Hypothalamus (tissue), 51 donors: ENCODE measurements at places on chromosomes 16 and 17.
A peak's percentile ranks its signal among the peaks of the same experiment; 100 is the strongest.

DNA sequence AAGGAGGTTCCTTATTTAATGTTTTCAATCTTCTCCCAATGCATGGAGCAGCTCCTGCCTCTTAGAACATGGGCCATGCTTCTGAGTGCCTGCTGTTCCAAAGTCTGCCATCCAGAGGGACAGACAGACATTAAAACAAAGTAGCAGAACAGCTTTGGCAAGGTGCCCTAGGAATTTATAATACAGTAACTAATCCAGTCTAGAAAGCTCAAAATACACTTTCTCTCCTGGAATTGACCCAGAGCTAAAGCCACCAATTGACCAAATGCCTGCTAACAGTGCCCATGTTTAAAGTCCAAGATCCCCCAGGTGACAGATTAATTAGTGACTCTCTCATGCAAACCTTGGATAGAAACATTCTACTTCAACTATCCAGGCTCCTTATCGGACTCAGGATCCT, 11.1 kb upstream of the CHRNE start:
- no peak for DNase-seq

- no peak for DNase-seq
Observed at GRCh38 chr16:57564571-57565270, 22.3 kb downstream of the ADGRG5 start.

- DNase-seq: no peak
Observed at GRCh38 chr16:582218-582613, 7.7 kb upstream of the RAB40C start.

- DNase-seq: no peak
Observed at GRCh38 chr17:50833510-50834428, 1.6 kb upstream of the WFIKKN2 start.

- no peak for DNase-seq
Observed at GRCh38 chr17:17576772-17577234, 14.7 kb downstream of the PEMT start.

- DNase-seq: no peak
Observed at GRCh38 chr16:9534759-9535158, 443.3 kb downstream of the HAPSTR1 start.

DNA sequence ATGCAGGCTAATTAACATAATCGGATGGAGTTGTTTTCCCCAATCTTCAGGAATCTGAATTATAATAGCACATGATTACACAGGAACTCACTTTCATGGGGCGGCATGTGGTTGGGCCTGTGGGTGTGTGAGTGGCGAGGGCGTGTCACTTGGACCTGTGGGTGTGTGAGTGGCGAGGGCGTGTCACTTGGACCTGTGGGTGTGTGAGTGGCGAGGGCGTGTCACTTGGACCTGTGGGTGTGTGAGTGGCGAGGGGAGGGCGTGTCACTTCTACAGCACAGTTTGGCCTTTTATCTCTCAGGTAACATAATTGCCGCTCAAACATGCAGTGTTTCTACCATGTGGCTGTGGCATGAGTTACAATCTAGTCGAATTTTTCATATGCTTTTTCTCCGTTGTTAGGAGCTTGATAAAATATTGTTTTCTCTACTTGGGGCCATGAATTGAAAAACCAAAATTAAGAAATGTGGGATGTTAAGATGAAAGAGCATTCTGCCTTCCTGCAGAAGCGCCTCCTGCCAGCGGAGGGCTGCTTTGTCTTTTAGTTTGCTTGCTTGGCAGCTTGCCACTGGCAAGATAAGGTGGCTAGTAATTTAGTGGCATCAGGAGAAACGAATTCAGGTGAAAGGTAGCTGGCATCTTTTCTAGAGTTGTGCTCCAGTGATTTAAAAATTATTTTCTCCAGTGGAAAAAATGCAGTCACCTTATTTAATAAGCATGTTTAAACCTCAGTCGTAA, 36.2 kb downstream of the USP10 start:
- no peak for DNase-seq

- DNase-seq: no peak
Observed at GRCh38 chr17:4261452-4261851, 2.3 kb downstream of the ANKFY1 start.

DNA sequence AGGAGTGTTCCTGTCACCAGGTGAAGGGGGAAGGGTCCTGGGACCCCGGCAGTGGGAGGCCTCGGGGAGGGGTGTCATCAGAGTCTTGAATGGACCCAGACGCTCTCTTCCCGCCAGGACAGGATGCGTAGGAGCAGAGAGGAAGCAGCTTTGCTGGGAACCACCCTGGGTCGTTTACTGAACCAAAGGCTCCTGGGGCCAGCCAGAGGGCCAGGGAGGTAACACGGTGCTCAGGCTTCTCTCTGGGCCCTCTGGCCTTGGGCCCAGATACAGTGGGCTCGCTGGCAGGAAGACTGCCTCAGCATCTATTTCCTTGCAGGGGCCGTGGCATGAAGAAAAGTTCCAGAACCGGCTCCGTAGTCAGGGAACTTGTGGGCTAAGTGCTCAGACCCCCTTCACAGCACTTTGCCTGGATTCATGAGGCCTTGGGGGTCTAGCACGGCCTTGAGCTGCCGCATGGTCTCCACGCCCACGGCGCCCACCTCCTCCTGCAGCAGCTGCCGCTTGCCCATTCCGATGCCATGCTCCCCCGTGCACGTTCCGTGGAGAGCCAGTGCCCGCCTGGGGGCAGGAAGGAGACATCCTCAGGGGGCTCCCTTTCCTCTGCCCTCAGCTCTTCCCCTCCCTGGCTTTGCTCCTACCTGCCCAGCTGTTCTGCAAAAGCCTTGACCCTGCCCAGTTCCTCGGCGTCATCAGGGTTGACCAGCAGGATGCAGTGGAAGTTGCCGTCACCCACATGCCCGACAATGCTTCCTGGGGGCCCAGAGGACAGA, 4.4 kb downstream of the LDHD start:
- DNase-seq: no peak

- no peak for DNase-seq
Observed at GRCh38 chr16:67088551-67088950, 21.2 kb upstream of the PHAF1 start.

GRCh38 chr17:79982986-79983385, 52.7 kb downstream of the TBC1D16 start:
- no peak for DNase-seq

DNA sequence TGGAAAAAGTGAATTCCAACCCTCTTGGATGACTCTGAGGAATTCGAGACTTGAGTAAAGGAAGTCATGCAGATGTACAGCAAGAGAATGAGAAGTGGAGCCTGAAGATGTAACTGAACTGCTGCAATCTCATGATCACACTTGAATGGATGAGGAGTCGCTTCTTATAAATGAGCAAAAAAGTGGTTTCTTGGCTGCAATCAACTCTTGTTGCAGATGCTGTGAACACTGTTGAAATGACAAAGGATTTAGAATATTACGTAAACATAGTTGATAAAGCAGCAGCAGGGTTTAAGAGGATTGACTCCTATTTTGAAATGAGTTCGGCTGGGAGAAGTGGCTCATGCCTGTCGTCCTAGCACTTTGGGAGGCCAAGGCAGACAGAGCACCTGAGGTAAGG, 25.5 kb downstream of the ASPA start:
- DNase-seq: no peak

DNA sequence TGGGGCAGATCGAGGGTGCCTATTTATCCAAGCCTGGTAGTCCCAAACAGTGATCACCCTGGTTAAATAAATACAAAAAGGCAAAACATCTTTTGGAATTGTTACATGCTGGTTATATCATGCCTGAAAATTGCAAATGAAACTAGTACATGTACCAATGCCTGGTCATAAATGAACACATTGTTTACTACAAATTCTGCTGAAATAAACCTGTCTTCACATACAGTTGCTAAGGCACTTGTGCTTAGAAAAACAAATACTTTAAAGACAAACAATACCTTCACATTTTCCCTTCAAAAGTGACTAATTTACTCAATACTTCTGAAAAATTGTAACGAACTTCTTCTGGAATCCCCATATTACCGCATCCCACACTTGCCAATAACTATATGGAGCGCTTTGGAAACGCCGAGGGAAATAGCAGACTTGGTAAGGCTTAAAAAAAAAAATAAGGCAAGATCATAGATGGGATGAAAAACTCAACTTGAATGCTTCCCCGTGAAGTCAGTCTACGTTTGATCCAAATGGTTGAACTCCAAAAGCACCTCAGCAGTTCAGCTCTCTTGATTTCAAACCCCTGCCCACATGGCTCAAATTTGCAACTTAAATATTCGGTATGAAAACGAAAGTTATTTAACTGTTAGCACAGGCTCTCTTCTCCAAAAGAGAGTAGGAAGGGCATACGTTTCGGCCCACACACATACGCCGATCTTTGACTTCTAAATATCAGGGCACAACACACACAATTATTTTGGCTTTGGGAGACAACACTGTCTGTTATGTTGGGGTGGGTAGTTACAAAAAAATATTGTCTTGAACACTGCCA, 264.5 kb downstream of the NTN1 start:
- DNase-seq: no peak

- no peak for DNase-seq
Observed at GRCh38 chr17:7969433-7969832, 33.0 kb upstream of the GUCY2D start.

GRCh38 chr17:8803531-8804420, 4.6 kb upstream of the MFSD6L start:
- DNase-seq: no peak

GRCh38 chr16:72025404-72026114, 17.0 kb downstream of the DHODH start:
- DNase-seq: peak; percentile 8

- DNase-seq: no peak
Observed at GRCh38 chr17:6429266-6429665, 5.7 kb downstream of the AIPL1 start.

GRCh38 chr16:20830372-20830771, 24.0 kb downstream of the REXO5 start:
- no peak for DNase-seq

- no peak for DNase-seq
Observed at GRCh38 chr17:62130739-62131138, 65.7 kb upstream of the MED13 start.

- no peak for DNase-seq
Observed at GRCh38 chr16:88503374-88503770, 50.3 kb downstream of the ZFPM1 start.

DNA sequence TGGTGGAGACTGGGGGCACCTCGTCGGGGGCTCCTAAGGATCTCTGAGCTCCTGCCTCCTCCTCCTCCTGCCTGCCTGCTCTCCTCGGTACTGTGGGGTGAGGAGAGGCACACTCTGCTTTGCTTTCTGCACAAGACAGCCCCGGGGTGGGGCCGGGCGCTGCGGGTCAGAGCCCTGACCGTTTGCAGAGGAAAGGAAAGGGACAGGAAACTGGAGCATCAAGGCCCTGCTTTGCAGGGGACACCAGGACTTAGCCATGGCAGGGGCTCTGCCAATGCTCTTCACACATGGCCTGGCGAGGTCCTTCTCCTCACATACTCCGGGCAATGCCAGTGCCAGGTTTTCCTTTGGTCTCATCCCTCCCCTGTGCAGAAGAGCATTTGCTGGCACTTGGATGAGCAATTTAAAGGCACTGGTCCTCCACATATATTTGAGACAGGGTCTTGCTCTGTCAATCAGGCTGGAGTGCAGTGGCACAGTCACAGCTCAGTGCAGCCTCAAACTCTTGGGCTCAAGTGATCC, 23.8 kb upstream of the DOC2B start:
- no peak for DNase-seq

GRCh38 chr17:30091121-30091670, 25.4 kb upstream of the NSRP1 start:
- DNase-seq: no peak

- no peak for DNase-seq
Observed at GRCh38 chr16:1481906-1482835, 6.6 kb downstream of the PTX4 start.

GRCh38 chr17:2949469-2950044, 113.8 kb downstream of the OR1D5 start:
- DNase-seq: no peak

DNA sequence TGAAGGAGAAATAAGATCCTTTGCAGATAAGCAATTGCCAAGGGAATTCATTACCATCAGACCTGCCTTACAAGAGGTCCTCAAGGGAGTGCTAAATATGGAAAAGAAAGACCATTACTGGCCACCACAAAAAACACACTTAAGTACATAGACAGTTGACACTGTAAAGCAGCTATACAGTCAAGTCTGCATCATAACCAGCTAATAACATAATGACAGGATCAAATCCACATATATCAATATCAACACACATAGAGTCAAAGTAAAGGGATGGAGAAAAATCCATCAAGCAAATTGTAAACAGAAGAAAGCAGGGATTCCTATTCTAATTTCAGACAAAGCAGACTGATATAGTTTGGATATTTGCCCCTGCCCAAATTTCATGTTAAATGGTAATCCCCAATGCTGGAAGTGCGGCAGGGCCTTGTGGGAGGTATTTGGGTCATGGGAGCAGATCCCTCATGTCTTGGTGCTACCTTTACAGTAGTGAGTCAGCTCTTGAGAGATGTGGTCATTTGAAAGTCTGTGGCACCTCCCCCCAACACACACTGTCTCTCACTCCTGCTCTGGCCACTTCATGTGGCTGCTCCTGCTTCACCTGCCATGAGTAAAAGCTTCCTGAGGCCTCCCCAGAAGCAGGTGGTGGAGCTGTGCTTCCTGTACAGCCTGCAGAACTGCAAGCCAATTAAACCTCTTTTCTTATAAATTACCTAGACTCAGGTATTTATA, 32.8 kb downstream of the TANC2 start:
- DNase-seq: no peak

GRCh38 chr17:64920026-64920418, 744 bp upstream of the LRRC37A3 start:
- no peak for DNase-seq

DNA sequence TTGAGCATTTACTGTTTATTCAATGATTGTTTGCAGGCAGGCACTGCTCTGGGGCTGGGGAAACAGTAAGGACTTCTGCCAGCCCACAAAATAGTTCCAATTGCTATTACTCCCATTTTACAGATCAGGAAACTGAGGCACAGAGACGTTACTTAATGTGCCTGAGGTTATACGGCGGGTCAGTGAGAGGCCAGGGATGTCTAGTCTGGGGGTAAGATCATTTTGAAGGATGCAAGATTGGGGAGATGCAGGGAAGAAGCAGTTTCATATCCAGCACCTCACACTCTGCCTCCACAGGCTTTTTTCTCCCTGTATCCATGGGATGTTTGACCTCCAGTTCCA, 46.5 kb downstream of the ABAT start:
- DNase-seq: no peak

- DNase-seq: no peak
Observed at GRCh38 chr16:86874141-86874540, 295.8 kb downstream of the FOXL1 start.

DNA sequence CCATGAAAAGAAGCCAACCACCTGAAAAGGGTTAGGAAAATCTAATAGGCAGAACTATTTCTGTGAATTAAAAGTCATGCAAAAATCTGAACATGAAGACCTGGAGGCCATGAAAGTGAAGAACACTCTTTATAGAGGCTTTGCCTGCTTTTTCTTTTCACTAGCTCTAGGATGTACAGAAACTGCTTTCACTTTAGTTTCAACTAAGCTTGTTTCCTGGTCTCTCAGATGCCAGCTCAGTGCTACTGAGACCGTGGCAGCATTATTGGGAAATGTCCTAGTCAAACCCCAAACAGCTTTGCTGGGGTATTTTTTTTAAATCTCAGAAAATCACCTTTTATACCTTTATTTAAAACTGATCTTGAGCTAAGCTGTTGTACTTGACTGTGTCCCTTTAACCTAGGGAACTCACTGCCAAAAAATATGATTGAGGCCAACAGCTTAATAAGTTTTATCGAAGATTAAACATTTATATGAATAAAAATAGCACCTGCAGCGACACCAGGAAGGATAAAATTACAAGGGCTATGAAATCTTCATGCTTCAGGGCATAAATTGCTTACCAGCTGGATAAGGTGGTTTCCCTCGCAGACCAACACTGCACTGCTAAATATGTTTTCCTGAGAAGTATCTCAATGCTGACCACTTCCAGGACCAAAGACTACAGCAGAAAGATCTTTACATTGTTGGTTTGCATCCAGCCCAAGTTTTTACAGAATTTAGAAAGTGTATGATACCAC, 621.8 kb upstream of the ZFHX3 start:
- no peak for DNase-seq
